MCF 10A (cell line): ENCODE measurements at places on chromosomes 13 and 19.

DNA sequence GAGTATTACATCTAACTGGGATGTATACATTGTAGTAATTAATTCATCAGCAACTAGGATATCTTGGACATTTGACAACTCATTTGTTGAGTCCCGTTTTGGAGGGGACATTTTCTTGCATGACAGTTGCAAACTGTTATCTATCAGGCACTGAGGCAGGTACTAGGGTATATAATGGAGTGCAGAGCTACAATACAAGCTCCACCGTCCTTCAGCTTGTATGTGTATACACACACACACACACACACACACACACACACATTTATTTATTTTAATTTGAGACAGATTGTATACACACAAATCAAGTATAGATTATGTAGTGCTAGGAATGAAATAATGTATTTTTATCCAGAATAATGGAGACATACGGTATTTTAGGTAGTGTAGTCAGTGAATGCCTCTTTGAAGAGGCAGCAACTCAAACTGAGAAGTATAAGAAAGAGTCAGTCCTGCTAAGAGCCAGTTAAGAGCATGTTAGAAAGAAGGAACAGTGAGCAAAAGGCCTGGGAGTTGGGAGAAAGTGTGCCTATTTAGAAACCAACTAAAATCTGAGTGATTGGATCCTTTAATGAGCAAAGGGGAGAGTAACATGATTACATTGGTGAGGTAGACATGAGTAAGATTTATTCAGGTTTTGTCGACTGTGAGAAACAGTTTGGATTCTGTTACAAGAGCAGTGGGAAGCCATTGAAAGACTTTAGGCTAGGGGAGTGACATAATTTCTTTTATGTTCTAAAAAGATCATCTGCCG lies 74.5 kb downstream of the NBEA start:
- no peak for DNase-seq

DNA sequence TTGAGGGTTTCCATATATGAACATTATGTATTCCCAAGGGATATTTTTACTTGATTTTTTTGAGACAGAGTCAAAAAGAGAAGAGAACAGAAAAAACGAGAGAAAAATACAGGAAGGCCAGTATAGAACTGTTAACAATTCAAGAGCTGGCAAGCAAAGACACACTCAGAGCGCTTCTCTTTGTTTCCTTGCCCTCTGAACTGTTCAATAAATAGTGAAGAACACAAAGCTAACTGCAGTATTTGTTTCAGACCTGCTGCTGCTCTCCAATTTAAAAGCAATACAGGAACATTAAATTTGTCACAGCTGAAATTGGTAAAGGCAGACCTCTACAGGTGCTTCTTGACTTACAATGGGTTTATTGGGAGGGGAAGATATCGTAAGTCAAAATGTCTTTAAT lies 14.0 kb upstream of the NEK3 start:
- DNase-seq, result no peak

DNA sequence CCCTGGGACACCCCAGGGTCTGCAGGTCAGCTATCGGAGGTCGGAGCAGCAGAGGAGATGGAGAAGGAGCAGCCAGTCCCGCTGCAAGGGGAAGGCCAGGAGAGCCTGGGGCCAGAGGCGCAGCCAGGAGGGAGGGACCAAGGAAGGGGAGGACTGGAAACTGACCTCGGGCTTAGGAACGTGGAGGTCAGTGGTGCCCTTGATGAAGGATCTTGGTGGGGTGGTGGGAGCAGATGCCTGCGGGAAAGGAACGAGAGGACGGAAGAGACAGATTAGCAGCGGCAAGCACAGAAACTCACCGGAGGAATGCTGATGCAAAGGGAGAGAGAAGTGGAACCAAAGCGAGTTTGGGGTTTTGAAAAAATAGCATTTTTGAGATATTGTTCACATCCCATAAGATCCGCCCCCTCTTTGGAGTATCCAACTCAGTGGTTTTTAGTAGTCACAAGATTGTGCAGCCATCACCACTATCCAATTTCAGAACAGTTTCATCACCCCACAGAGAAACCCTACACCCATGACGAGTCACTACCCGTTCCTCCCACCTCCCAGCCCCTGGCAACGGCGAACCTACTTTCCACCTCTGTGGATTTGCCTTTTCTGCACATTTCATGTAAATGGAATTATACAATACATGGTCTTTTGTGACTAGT lies 22.1 kb downstream of the PLEKHF1 start:
- peak; percentile 96 for DNase-seq

GRCh38 chr19:15550929-15551292 lies 42.6 kb downstream of the CYP4F22 start:
- no peak for DNase-seq

GRCh38 chr13:75740031-75740430 lies 103.9 kb downstream of the LMO7 start:
- no peak for DNase-seq

DNA sequence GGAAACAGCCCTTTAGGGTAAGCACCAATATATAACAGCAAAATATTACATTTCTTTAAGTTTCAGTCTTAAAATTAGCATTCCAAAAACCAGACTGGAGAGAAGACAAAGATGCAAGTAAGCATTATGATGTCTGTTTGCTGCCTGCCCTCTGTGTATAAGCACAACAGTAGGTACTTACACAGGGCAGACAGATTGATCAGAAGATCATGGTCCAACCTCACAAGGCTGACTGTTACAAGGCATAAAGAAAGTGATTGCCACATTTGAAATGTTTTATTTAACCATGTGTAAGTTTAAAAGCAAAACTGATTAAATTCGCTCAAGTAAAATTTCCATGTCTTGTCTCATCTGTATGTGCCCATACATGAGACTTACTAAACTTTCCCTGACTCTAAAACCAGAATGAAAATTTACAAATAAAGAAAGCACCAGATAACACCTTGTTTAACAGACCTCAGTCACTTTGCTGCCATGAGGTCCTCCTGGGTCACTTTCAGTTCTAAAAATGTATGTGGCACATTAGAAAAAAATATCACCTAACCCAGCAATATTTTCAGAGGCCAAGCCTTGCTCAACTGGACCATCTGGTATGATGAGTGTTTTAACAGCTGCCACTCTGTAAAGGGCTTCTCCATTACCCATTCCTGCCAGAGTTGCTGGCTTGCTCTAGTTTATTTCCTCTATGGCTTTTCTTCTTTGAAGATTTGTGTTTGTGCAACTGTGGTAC lies 297.0 kb downstream of the RBM26 start:
- DNase-seq, result no peak

DNA sequence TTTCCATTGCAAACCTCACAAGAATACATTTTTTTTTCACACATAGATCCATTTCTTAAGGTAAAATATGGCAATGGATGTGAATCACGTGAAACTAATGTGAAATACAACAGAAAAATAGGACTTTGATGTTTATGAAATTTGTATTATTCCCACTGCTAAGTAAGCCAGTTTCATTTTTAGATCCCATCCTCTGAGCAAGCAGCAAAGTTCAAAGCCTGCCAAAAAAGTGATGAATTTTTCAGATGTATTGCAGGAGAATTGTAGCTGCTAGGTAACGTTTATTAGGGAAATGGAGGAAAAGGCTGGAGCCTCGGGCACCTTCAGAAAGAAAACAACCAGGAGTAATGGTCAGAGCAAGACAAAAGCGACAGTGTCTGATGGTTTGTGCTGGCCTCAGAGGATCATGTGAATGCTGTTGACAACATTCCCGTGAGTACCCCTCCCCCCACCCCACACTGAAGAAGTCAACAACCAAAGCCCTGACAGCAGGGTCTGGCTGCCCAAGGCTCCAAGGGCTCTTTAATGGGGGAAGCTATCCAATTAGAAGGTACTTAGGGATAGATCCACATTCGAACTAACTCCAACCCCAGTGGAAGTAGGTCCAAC lies 95.5 kb downstream of the OXGR1 start:
- DNase-seq, result no peak

- no peak for DNase-seq
Observed at GRCh38 chr13:77415253-77416071, 88.6 kb upstream of the MYCBP2 start.

DNA sequence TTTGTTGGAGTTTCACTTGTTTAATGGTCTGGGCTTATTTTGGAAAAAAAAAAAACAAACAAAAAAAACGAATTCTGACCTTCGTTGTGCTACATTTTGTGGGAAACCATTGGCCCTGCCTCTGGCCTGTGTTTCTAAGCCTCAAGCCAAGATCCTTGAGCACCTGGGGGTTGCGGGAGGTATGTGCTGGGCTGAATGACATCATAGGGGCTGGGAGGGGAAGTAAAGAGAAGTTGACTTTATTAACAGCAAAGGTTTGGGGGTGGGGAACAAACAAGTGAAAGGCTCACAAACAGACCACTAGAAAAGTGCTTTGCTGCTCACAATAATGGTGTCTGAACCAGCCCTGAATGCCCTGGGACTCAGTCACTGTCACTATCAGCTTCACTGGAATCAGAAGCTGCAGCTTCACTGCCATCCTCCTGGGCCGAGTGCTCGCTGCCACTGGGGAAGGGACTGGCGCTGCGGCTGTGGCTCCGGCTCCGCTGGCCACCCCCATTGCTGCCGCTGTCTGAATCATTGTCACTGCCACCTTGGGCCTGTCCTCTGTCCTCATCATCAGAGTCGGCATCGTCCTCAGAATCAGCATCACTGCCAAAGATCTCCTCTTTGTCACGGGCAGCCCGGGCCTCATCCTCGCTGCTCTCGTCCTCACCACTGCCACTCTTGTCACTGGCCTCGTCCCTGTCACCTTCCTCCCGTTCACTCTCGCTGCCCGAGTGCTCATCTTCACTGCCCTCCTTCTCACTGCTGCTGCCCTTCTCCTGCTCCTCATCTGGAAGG lies 5.1 kb downstream of the PAF1 start:
- DNase-seq, result no peak

GRCh38 chr13:80245162-80245733 lies 95.7 kb downstream of the SPRY2 start:
- no peak for DNase-seq

GRCh38 chr13:30829145-30829832 lies 76.8 kb upstream of the MEDAG start:
- peak; percentile 92 for DNase-seq

- DNase-seq, result no peak
Observed at GRCh38 chr13:21361123-21361522, 98.0 kb downstream of the ZDHHC20 start.

GRCh38 chr19:18847549-18848463 lies 16.0 kb downstream of the UPF1 start:
- DNase-seq, result no peak

- DNase-seq, result no peak
Observed at GRCh38 chr13:99509479-99509878, 8.2 kb downstream of the TM9SF2 start.

- DNase-seq, result no peak
Observed at GRCh38 chr13:98171900-98172589, 5.0 kb downstream of the RNF113B start.

DNA sequence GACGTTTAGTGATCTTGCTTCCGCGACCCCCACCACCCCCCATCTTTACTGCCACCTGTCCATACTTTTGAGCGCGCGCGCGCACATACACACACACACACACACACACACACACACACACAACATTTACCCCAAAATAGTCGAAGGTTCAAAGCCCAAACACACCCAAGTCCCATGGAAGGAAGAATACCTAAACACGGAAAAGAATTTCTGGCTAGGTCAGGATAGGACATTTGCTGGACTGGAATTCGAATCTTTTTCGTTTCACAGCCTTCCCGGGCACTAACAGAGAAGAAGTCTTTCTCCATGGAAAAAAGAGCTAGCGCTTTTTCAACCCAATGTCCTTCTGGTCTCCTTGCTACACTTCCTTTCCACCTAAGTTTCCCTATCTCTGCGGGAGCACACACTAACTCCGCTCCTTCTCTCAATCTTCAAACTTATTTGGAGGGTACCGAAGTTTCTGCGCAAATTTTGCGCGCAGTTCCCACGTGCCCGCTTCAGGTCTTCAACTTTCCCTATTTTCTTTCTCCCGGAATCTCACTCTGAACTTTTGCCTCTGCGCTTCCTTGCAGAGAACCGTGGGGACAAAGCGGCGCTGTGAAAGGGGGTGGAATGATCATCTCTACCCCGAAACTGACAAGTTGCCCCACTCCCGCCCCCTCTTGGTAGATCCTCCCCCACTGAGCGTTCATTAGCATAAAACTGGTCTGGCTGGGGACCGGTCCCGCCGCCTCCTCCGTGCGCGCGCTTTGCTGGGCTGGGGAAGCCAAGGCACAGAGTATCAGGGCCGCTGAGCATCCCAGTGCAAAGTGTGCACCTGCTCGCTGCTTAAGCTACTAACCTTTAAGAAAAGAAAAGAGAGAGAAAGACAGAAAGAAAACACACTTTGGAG lies 2.7 kb downstream of the DACH1 start:
- no peak for DNase-seq

GRCh38 chr13:23599083-23599925 lies 29.1 kb downstream of the TNFRSF19 start:
- no peak for DNase-seq

DNA sequence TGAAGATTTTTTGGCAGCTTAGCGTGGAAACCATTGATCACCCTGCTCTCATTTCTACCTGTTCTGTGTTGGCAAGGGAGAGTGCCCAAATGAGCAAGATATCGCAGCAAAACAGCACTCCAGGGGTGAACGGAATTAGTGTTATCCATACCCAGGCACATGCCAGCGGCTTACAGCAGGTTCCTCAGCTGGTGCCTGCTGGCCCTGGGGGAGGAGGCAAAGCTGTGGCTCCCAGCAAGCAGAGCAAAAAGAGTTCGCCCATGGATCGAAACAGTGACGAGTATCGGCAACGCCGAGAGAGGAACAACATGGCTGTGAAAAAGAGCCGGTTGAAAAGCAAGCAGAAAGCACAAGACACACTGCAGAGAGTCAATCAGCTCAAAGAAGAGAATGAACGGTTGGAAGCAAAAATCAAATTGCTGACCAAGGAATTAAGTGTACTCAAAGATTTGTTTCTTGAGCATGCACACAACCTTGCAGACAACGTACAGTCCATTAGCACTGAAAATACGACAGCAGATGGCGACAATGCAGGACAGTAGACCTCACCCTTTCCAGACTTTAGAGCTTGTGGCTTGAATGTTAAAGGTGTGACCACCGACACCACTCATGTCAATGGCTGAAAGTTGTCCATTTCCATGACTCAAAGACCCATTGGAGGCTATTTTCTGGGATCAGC lies 5.8 kb downstream of the CEBPG start:
- DNase-seq, result no peak

DNA sequence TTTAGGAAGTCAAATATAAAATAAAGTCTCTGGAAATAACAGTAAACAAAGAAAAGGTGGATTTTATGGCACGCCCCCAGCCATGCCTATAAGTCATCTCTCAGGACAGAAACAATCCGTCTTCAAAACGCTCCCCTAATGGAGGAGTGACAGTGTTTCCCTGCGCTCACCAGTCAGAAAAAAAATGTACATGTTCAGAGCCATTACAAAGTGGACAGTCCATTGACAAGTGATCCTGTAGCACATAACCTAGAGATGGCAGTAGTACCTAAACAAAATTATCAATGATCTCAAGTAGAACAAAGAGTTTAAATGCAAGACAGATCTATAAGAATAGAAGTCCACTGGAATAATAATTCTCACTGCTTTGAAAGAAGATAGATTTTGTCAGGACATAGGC lies 891.7 kb upstream of the MIR17HG start:
- DNase-seq, result no peak

DNA sequence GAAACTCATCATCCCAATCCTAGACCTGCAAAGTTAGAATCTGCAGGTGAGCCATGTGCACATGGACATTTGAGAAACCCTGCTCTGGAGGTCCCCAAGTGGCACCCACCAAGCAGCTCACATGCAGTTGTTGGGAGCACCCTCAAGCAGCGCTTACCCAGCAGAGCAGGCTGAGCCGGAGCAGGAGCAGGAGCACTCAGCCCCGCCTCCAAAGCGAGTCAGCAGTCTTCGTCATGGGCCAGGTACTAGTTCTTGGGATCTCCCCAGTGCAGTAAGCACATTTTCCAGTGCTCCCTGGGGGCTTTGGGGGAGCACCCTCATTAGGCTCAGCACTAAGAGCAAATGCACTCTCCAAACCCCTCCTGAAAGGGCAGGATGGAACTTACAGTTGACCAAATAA lies 572.7 kb downstream of the IRS2 start:
- DNase-seq, result peak; percentile 36
